ENCODE measurements at places on chromosomes 6 and 20. TPM values are rescaled to one million over a fixed set of nuclear protein-coding genes. Genes with fewer than 3 reads are reported as not detected.

Gene GSTA3
- not detected for total RNA-seq

Gene HCRTR2
- total RNA-seq = not detected

Gene CTSZ
- total RNA-seq = 303 TPM

Gene SLC4A11
- 2.6 TPM for total RNA-seq

Gene ZFP57
- not detected for total RNA-seq

Gene HEY2
- 0.69 TPM for total RNA-seq

Gene CYP39A1
- total RNA-seq = 4.4 TPM

All from colonic mucosa (tissue), 4 donors.